ENCODE measurements at places on chromosomes 12 and 14.

DNA sequence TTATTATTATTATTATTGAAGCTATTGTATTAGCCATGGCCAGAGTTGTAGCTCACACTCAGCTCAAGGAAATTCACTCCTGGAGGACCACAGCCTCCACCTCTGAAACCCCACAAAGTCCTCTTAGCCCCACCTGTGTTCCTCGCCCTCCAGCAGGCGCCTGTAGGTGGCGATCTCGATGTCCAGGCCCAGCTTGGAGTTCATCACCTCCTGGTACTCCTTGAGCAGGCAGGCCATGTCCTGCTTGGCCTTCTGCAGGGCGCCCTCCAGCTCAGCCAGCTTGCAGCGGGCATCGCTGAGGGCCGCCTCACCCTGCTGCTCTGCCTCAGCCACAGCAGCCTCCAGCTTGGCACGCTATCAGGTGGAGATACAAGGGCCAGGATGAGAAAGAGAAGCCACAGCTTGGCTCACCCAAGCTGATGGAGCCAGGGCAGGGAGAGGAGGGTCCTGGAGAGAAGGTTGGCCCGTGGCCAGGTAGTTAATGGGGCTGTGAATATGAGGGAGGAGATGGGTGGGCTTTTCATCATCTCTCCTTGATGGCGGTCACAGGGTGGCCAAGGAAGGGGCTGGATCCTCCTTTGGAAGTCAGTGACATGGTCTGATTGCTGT is 5.1 kb downstream of the KRT85 start:
- DNase-seq: no peak

- DNase-seq: no peak
These were observed 631.8 kb downstream of the TMTC2 start for GRCh38 chr12:83318386-83319098.

GRCh38 chr12:2454601-2455177 is 340.1 kb upstream of the FKBP4 start:
- no peak for DNase-seq

DNA sequence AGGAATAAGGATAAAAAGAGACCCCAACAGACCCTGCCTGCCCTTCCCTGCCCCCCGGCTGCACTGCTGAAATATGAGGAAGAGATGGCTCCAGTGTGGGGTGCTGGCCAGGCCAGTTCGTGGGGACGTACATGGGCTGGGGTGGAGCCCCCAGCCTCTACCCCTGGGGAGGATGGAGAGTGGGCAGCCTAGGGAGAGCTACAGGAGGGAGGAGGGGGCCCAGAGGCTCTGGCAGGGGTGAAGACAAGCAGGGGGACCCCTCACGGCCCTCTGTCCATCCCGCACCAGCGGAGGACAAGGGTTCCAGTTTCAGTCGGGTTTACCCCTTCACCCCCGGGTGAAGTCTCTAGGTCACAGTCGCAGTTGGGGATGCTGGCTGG is 11.0 kb upstream of the RPLP0 start:
- no peak for DNase-seq

GRCh38 chr12:16588812-16589211 is 17.1 kb downstream of the LMO3 start:
- DNase-seq: no peak
